ENCODE measurements at places on chromosomes 11 and 22.
A peak's percentile ranks its signal among the peaks of the same experiment; 100 is the strongest.

DNA sequence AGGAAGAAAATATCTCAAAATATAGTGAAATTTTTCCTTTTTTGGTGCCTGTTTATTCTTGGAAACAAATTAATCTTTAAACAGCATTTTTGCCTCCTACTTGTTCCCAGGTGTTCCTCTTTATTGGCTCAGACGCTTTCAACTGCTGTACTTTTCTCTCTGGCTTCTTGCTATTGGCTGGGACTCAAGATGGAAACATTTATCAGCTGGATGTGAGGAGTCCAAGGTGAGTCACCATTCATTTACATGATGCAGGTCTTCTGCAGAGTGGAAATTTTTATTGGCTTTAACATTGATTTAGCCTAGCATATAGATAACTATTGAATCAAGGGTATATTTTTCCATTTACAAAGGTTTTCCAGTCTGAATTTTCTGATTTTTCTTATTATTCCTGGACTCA, 34.4 kb upstream of the DNAJB13 start:
- no peak for DNase-seq

- DNase-seq = no peak
These were observed 20.9 kb downstream of the ST14 start for GRCh38 chr11:130180491-130180890.

DNA sequence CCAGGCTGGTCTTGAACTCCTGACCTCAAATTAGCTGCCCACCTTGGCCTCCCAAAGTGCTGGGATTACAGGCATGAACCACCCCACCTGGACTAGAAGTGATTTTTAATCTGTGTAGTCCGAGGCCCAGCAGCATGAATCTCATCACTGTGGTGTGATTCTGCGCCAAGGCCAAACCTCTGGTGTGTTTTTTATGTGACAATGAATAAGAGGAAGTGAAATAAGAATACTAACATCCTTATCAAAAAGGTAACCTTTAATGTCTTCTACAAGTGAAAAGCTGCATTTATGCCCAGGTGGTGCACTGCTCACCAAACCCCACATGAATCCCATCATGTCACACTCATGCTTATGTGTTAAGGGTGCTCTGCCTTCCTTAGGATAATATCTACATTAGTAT, 77.1 kb upstream of the OR9Q1 start:
- DNase-seq = no peak

DNA sequence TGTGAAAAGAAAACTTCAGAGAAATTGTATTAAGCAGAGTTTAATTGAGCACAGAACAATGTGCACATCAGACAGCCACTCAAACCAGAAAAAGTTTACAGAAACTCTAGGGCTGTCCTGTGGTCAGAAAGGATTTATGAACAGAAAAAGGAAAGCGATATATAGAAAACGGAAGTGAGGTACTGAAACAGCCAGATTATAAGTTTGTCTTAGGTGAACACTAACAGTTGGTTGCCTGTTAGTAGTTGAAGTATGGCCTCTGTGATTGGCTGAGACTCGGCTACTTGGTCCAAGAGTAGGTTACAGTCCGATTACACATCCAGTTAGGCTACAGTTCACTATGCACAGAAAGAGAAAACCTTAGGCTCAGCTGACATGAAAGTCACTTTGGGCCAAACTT, 1232.5 kb upstream of the RAG2 start:
- DNase-seq = no peak

- no peak for DNase-seq
These were observed 19.4 kb downstream of the APLP2 start for GRCh38 chr11:130088919-130089673.

DNA sequence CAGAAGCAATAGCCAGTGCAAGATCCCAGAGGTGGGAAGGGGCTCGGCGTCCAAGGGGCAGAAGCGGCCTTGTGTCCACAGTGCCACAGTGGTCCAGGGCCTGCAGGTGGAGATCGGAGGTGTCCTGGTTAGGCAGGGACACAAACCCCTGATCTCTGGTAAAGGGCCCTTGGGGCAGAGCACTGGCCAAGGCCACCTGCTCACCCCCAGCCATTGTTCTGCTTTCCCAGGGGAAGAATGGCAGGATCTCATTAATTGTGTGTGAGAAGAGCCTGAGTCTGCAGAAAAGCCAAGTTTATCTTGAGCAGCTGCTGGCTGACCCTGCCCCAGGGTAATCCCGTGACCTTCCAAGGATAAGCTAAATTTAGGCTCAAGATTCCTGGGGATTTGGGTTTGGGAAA, 3.1 kb upstream of the CLDN5 start:
- DNase-seq = peak; percentile 3

- no peak for DNase-seq
These were observed 174.2 kb downstream of the BUD13 start for GRCh38 chr11:116598556-116598955.

GRCh38 chr11:72741849-72742512, 10.2 kb downstream of the ARAP1 start:
- DNase-seq = no peak

Measured in SHP77 treated with DMSO at 0.1 percent for 48 hours (cell line).